ENCODE measurements at places on chromosomes 6 and 20.

DNA sequence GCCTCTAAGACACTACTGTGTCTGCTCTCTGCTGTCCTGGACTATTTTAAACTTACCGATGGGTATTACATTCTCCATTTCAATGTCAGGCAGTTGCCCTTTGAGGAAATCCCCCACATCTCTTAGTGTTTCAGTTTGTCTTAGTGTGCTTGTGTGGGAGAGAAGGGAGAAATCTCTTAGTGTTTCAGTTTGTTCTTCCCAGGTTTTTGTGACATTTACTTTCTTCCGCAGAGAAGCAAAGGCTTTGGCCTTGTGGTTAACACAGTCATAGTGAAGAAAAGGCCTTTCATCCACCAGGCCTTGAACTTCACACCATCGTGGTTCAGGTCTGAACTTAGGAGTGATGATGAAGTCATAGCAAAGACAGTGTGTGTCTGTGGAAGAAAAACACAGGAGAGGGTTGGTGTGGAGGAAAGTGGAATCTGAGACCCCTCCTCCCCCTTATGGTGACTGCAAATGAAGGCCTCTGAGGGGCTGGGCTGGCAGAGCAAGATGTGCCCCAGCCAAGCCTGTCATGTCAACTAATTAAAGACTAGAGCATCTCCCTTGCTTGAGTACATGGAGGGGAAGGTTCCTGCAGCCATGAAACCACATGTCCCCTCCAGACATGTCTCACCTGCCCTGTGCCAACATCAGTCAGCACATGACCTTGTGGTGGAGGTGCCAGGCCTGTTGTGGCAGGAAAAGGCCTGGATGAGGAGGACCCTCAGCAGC lies 23.9 kb downstream of the RAET1L start:
- DNase-seq, result no peak

- no peak for DNase-seq
Observed at GRCh38 chr6:27433714-27434113, 39.2 kb downstream of the ZNF184 start.

- no peak for DNase-seq
Observed at GRCh38 chr6:112396221-112396620, 49.1 kb downstream of the RFPL4B start.

- peak; percentile 21 for DNase-seq
Observed at GRCh38 chr6:153131037-153131981, at the start of gene RGS17. Gene RGS17, minus strand, starts transcription at chr6:153131282. Its CDS starts 87,264 bp downstream, at chr6:153044018.

- no peak for DNase-seq
Observed at GRCh38 chr6:71529769-71530168, 241.2 kb downstream of the OGFRL1 start.
